ENCODE measurements at places on chromosomes 2 and 18.

DNA sequence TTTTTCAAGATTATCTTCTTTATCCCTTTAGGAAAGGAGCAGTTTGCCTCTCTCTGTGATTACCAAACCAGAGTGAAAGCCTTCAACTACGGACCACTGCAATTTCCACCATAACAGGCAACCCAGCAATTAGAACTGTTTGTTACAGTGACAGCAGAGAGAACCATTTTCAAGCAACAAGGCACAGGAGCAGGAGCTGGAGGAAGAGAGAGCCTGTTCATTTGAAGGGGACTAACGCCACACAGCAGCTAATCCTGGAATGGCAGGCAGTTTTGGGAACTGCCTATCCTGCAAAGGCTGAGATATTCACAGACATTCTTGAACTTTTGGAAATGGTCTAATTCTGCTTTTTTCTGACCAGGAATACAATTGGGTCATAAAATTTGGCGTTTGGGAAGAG lies 1541.9 kb upstream of the PIK3C3 start:
- no peak overlapping the region for H3K27ac ChIP-seq
- H3K27me3 ChIP-seq, result no peaks in the 10 kb centered on the region
- peaks cover 6% of the 10 kb centered on the region for H3K4me1 ChIP-seq
- H3K4me3 ChIP-seq, result no peak overlapping the region
- DNase-seq, result no peak

DNA sequence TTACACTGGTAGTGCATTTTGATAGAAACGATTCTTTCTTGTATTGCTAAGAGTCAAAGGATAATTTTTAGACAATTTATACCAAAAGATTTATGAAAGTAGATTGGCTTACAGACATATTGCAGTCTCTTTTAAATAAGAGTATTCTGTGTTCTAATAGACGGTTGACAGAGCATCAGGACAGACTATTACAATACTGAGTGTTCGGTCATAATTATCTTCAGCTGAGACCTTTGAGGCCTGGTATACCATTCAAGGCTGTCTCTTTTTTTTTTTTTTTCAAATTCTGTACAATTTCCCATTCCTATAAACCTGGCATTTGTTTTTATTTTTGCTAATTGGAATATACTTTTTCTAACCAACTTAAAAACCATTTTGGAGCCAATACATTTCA lies 140.6 kb upstream of the NOSTRIN start:
- no peak overlapping the region for H3K27ac ChIP-seq
- no peak overlapping the region for H3K4me3 ChIP-seq
- H3K36me3 ChIP-seq, result no peaks in the 10 kb centered on the region
- DNase-seq, result no peak
- no peaks in the 10 kb centered on the region for H3K4me1 ChIP-seq

GRCh38 chr2:105750735-105751134 lies 6.0 kb downstream of the NCK2 start:
- no peak overlapping the region for H3K27ac ChIP-seq
- no peaks in the 10 kb centered on the region for H3K27me3 ChIP-seq
- H3K4me1 ChIP-seq, result peaks cover 28% of the 10 kb centered on the region
- no peak overlapping the region for H3K4me3 ChIP-seq
- peaks cover 30% of the 10 kb centered on the region for H3K36me3 ChIP-seq
- no peak for DNase-seq

GRCh38 chr2:16932826-16933225 lies 267.2 kb upstream of the CYRIA start:
- no peak overlapping the region for H3K27ac ChIP-seq
- H3K36me3 ChIP-seq, result no peaks in the 10 kb centered on the region
- H3K4me1 ChIP-seq, result no peaks in the 10 kb centered on the region

GRCh38 chr2:154263206-154263605 lies 391.5 kb downstream of the GALNT13 start:
- no peak overlapping the region for H3K27ac ChIP-seq
- no peak for DNase-seq
- H3K36me3 ChIP-seq, result no peaks in the 10 kb centered on the region
- no peaks in the 10 kb centered on the region for H3K27me3 ChIP-seq
- H3K4me3 ChIP-seq, result no peak overlapping the region
- H3K4me1 ChIP-seq, result no peaks in the 10 kb centered on the region

GRCh38 chr2:169507698-169508097 lies 1.8 kb upstream of the KLHL41 start:
- H3K27ac ChIP-seq, result no peak overlapping the region
- no peaks in the 10 kb centered on the region for H3K4me1 ChIP-seq
- no peak overlapping the region for H3K4me3 ChIP-seq
- no peaks in the 10 kb centered on the region for H3K36me3 ChIP-seq
- no peak for DNase-seq
- H3K27me3 ChIP-seq, result no peaks in the 10 kb centered on the region

GRCh38 chr2:173216668-173217067 lies 138.0 kb upstream of the CDCA7 start:
- no peak overlapping the region for H3K4me3 ChIP-seq
- H3K27ac ChIP-seq, result no peak overlapping the region
- peaks cover 2% of the 10 kb centered on the region for H3K36me3 ChIP-seq
- H3K27me3 ChIP-seq, result no peaks in the 10 kb centered on the region

- no peaks in the 10 kb centered on the region for H3K27me3 ChIP-seq
- no peaks in the 10 kb centered on the region for H3K36me3 ChIP-seq
- no peak for DNase-seq
- no peaks in the 10 kb centered on the region for H3K4me1 ChIP-seq
- no peak overlapping the region for H3K27ac ChIP-seq
Observed at GRCh38 chr2:199310771-199311585, 146.8 kb downstream of the SATB2 start.

DNA sequence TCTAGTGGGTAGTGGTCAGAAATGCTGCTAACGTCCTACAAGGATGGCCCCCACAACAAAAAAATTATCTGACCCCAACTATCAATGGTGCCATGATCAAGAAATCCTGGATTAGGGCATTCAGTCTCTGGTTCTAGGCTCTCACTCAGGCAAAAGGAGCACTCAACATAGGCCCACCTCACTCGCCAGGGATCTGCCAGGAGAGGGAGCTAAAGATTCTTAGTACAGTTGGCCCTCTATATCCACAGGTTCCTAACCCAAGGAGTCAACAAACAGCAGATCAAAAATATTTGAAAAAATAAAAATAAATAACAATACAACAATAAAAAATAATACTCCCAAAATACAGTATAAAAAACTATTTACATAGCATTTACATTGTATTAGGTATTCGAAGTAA lies 10.0 kb downstream of the SLC4A5 start:
- DNase-seq, result peak; percentile 49
- H3K4me3 ChIP-seq, result no peak overlapping the region
- H3K27me3 ChIP-seq, result no peaks in the 10 kb centered on the region
- H3K36me3 ChIP-seq, result peaks cover 27% of the 10 kb centered on the region
- H3K4me1 ChIP-seq, result no peaks in the 10 kb centered on the region
- no peak overlapping the region for H3K27ac ChIP-seq

GRCh38 chr2:217222309-217222910 lies 362.5 kb upstream of the TNP1 start:
- H3K27ac ChIP-seq, result no peak overlapping the region
- H3K36me3 ChIP-seq, result no peaks in the 10 kb centered on the region
- DNase-seq, result peak; percentile 93
- no peaks in the 10 kb centered on the region for H3K27me3 ChIP-seq

All from common myeloid progenitor, CD34-positive (primary cell).